ENCODE measurements at places on chromosomes 2 and 18. TPM values are rescaled to one million over a fixed set of nuclear protein-coding genes. Genes with fewer than 3 reads are reported as not detected.

The C2orf74 gene
- 37.5 TPM for total RNA-seq

DNA sequence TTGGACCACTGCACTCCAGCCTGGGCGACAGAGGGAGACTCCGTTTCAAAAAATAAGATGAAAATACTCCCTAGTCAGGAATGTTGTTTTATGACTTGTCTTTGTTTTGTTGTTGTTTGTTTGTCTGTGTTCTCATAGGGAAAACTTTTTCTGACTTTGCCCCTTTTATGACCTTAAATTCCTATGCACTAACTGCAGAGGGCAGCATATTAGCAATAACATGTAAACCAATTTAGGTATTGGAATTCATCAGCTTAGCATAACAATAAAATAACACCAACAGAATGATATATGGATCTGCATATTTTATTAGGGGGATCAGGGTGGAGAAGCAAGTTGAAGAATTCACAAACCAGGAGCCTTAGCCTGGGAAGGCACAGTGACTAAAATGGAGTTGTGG is 631.5 kb downstream of the SUCLG1 start:
- H3K4me3 ChIP-seq, result no peak overlapping the region
- no peak for DNase-seq
- no peaks in the 10 kb centered on the region for H3K4me1 ChIP-seq
- no peak overlapping the region for H3K27ac ChIP-seq
- H3K27me3 ChIP-seq, result no peaks in the 10 kb centered on the region

The CAPN14 gene
- total RNA-seq, result not detected

- H3K4me1 ChIP-seq, result 0 out of 2 replicates have a peak, but pooled peaks cover 3% of the 10 kb centered on the region
- no peak overlapping the region for H3K27ac ChIP-seq
- DNase-seq, result no peak
- peaks cover 31% of the 10 kb centered on the region for H3K36me3 ChIP-seq
- no peak overlapping the region for H3K4me3 ChIP-seq
- no peaks in the 10 kb centered on the region for H3K27me3 ChIP-seq
Measured at GRCh38 chr2:29139152-29139551, 23.9 kb downstream of the CLIP4 start.

The COLEC11 gene
- not detected for total RNA-seq

All from SJSA1 (cell line).